ENCODE measurements at places on chromosomes 3 and 15.
A peak's percentile ranks its signal among the peaks of the same experiment; 100 is the strongest.

- no peak for DNase-seq
These were observed 21.5 kb downstream of the TMEM41A start for GRCh38 chr3:185477316-185477715.

DNA sequence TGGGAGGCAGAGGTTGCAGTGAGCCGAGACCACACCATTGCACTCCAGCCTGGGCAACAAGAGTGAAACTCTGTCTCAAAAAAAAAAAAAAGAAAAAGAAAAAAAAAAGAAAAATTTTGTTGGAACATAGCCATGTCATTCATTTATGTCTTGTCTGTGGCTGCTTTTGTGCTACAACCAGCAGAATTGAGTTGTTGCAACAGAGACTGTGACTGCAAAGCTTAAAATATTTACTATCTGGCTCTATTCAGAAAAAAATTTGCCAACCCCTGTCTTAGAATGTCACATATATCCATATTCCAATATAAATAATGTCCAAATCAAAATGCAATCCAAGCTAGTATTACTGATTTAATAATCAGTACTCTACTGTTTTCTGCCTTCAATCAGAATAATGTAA is 25.1 kb downstream of the CD80 start:
- DNase-seq, result no peak

GRCh38 chr3:172595664-172596393 is 72.6 kb upstream of the TNFSF10 start:
- DNase-seq, result peak; percentile 37

GRCh38 chr3:38313695-38314094 is 31.6 kb downstream of the SLC22A14 start:
- DNase-seq, result no peak

DNA sequence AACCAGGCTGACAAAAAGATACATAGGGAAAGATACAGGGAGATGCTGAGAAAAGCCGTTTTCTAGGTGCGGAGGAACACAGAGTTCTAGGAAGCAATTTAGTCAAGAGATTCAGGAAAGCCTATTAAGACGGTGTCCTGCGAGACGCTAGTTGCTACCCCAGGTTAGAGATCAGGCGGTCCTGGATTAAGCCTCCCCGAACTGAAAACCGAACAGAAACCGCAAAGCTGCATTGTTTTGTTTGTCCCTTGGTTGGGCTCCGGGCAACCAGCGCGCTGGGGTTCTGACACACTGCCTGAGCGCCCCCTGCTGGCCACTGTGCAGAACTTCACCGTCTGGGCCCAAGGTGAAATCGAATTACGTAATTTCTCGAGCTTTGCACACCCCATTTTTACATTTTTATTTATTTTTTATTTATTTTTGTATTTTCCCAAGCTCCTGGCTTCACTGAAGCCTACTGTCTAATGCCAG is 37.3 kb upstream of the NDUFB4 start:
- DNase-seq, result peak; percentile 94

DNA sequence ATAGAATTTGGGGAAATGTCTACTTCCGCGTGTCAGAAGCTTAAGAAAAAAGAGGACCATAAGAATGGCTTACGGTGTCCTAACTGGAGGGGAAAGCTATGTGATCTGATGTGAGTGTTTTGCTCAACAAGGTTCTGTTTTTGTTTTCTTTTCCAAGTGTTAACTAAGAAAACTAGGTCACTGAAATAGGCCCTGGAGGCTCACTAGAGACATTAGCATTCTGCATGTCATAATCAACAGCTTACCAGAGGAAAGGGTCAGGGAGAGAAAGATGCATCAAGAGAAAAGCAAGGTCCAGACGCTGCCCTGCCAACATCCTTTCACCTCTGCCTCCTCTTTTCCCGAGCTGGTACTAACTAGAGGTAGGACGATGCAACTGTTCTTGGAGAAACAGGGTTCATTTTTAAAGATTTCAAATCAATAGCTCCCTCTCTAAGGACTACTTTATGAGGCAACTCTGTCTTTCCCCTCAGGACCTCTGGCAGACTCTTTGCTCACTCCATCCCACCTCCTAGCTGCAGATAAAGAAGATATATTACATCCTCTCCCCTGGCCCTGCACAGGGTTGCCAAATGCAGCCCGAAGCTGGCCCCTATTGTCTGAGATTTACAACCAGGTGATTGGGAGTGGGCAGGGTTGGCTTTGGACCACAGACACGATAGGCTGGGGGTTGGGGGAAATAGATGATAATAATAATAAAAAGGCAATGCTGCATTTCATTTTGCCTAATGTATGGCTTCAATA is 209.9 kb upstream of the SLC2A2 start:
- no peak for DNase-seq

DNA sequence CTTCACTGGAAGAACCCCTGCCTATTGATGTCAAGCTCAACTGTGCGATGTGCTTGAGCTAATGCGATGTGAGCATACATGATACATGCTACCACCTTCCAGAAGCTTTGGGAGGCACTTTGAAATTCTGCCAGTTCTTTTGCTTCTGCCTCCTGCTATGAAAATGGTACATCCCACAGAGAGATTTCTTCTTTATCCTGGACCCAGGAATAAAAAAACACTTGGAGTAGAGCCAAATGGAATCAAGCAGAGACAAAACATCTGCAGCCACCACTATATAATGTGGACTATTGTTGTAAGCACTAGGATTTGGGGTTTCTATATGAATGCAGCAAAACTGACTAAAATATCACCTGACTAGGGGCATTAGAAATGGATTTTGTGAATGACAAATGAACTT is 119.9 kb upstream of the GAP43 start:
- DNase-seq, result no peak

- DNase-seq, result no peak
These were observed 131.2 kb downstream of the TBL1XR1 start for GRCh38 chr3:177066068-177066467.

DNA sequence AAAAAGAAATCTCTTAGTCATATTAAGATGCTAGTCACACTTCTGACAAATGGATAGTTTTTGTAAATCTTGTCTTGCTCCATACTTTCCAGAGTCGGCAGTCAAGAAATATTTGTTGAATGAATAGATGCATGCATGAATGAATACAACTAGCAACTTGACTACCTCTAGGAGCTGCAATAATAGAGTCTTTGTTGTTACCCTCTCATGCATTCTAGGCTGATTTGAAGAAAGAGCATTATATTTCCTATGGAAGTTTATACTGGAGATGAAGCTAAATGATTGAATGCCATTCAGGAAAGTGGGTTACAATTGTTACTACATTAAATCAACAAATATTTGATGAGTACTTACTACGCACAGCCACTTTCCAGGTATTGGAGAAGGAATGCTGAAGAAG is 18.1 kb upstream of the TRAT1 start:
- no peak for DNase-seq

DNA sequence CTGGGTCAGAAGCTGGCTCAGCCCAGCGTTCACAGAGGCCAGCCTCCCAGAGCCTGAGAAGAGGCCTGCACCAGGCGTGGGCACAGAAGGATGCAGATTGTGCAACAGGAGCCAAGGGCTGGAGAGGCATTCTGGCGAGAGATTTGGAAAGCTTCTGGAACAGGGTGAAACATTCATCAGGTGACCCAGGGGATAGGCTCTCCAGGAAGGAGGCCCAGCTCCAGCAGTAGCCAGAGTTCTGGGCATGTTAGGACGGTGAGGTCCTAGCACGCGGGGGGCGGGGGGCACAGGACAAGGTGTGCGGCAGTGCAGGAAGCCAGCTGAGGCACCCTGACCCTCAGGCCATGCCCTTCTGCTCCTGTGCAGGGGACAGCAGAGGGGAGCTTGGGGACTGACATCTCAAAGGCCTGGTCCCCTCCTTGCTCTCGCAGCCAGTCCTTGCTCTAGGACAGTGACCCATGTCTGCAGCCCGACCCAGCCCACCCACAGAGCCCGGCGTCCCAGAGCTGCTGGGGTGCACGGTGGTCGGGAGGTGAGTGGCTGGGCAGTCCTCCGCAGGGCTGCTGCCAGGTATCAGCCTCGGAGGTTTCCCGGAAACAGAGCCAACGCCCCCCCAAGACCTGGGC is 111.7 kb upstream of the KLF13 start:
- no peak for DNase-seq

GRCh38 chr3:113241292-113242095 is 30.1 kb downstream of the BOC start:
- DNase-seq, result no peak

Data from memory B cell (primary cell).